ENCODE measurements at places on chromosomes 3 and 15.

DNA sequence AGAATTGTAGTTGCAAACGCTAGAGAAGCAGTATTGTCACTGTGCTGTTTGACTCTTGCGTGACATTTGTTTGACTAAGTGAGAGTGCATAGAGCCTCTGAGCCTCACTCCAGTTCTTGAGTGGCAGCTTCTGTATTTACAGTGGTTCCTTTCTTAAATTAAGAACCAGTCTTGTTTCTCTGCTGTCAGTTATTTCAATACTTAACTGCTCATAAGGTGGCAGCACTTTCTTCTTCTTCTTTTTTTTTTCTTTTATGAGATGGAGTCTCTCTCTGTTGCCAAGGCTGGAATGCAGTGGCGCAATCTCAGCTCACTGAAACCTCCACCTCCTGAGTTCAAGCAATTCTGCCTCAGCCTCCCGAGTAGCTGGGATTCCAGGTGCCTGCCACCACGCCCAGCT is 372.1 kb downstream of the LPP start:
- no peak for DNase-seq

- DNase-seq = no peak
Observed at GRCh38 chr3:190073264-190074008, 47.3 kb downstream of the P3H2 start.

GRCh38 chr15:64389036-64389435 is 1.4 kb downstream of the TRIP4 start:
- DNase-seq = no peak

DNA sequence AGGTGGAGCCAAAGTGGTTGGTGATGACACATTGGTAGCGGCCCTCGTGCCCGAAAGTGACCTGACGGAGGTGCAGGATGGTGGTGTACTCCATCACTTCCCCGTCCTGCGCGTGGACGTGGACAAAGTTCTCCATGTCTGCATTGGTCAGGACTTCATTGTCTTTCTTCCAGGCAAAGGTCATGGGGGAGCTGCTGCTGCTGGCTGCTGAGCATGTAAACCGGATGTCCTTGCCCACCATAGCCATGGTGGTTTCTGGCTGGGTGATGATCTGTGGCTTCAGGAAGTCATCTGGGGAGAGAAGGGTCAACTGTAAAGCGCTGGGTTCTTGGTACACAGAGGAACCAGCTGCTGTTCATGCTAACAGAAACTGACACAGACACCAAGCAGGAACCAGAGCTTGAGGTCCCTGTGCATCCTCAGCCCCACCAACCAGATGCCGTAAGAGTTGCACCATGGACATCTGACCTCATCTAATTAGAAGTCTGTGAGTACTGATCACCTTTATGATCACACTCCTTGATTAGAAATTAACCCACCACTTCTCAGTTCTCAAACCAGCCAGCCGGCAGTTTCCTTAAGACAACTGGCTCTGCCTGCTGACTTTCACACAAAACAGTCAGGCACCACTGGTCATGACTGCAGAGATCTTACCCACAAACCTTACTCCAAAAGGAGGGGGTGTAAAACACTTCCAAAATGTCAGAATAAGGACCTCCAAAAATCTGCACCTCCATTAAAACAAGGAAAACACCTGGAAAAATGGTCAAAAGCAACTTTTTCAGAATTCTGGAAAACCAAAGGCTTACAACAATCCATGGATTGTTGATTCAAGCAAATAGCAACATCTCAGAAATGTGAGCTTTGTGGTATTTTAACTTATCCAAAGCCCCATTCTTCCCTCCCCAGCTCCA is 114.6 kb downstream of the LRIG1 start:
- no peak for DNase-seq

GRCh38 chr3:185365291-185366073 is 2.5 kb downstream of the MAP3K13 start:
- DNase-seq = no peak

DNA sequence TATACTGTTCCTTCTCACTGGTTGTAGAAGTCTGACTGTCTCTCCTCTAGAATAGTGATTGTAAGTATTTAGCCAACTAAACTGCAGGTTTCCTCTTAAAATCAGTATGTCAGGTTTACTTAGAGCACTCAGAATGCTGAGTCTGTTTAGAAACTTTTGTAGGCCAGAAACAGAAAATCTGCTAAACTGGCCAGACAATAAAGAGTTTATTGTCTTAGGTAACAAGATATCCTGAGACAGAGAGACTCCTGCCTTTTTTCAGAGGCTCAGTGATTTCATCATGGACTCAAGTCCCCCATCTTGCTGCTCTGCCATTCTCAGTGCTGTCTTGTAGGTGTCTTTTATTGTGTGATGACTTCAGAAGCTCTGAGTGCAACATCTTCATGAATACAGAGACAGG is 279.0 kb downstream of the MFSD1 start:
- DNase-seq = no peak

GRCh38 chr15:31326875-31327668 is 437 bp downstream of the KLF13 start:
- no peak for DNase-seq

DNA sequence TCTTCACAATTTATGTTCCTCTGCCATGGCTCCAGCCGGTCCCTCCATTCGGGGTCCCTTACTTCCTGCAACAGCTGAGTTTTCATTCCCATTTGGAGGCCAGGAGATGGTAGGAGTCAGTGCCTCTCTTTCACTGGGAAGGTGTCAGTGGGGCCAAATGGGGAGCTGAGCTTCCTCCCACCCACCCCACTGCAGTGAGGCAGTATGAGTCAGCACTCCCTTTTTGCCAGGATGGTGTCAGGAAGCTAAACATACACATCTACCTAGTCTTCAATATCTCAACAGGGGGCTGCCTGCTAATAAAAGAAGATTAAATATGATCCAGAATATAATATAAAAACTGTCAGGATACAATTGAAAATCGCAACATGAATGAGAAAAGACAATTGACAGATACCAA is 12.7 kb upstream of the ACTC1 start:
- no peak for DNase-seq
